ENCODE measurements at places on chromosomes 6 and 20. TPM values are rescaled to one million over a fixed set of nuclear protein-coding genes. Genes with fewer than 3 reads are reported as not detected.

The PRDM1 gene
- 3.8 TPM for total RNA-seq

The SAPCD1 gene
- total RNA-seq = 3.9 TPM

The CDH26 gene
- total RNA-seq = not detected

GRCh38 chr6:142009647-142010046 lies 123.1 kb upstream of the GJE1 start:
- DNase-seq = no peak

DNA sequence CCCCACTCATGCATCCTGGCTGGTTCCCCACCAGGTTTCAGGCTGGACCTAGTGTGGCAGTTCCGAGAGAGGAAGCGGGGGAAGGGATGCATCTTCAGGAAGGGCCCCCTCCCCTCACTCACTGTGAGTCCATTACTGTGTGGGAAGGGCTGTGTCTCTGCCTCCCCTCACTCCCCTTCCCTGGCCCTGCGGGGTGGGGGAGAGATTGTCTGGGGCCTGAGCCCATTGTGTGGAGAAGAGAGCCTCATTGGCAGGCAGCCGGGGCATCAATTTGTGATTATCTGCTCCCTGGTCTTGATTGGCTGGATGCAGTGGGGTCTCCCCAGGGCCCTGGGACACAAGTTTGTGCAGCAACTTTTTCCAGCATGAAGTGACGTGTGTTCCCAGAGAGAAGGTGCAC lies 4.1 kb upstream of the MYT1 start:
- no peak for DNase-seq

The CDSN gene
- not detected for total RNA-seq

The BPIFB2 gene
- not detected for total RNA-seq

The BPI gene
- total RNA-seq = not detected

DNA sequence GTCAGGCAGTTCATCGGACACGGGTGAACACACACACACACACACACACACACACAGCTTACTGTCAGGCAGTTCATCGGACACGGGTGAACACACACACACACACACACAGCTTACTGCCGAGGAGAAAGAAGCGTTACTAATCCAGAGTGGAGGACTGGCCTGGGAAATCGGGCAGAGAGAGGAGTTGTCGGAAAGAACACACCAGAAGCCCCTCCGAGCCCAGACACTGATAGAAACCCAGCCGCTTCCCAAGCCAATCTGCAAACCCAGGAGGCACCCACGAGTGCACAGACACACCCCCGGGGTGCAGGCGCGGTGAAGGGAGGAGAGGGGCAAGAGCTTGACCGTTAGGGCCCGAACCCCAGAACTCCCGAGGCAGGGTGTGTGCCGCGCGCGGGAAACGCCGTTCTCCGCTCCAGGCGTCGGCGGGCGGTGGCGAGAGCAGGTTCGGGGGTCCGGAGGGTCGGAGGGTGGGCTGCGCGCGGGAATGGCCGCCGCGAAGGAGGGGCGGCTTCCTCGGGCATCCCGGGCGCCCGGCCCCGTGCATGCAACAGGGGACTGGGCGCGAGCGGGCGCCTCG lies 636 bp downstream of the ELOVL2 start:
- DNase-seq = no peak

GRCh38 chr6:87393026-87393622 lies 14.6 kb upstream of the CFAP206 start:
- peak; percentile 56 for DNase-seq

DNA sequence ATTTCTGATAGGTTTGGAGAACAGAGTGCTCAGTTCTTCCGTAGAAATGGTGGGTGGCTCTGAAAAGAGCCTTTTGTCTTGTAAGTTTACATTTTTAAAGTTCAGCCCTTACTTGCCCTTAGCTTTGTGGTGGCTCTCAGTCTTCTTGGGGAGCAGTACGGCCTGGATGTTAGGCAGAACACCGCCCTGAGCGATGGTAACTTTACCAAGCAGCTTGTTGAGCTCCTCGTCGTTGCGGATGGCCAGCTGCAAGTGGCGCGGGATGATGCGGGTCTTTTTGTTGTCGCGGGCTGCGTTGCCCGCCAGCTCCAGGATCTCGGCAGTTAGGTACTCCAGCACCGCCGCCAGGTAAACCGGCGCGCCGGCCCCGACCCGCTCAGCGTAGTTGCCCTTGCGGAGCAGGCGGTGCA lies 19.5 kb downstream of the OR2B2 start:
- no peak for DNase-seq

GRCh38 chr20:32917191-32917950 lies 58.6 kb downstream of the EFCAB8 start:
- DNase-seq = no peak

GRCh38 chr6:166036316-166037095 lies 131.1 kb downstream of the TBXT start:
- DNase-seq = no peak

The EYS gene
- not detected for total RNA-seq

DNA sequence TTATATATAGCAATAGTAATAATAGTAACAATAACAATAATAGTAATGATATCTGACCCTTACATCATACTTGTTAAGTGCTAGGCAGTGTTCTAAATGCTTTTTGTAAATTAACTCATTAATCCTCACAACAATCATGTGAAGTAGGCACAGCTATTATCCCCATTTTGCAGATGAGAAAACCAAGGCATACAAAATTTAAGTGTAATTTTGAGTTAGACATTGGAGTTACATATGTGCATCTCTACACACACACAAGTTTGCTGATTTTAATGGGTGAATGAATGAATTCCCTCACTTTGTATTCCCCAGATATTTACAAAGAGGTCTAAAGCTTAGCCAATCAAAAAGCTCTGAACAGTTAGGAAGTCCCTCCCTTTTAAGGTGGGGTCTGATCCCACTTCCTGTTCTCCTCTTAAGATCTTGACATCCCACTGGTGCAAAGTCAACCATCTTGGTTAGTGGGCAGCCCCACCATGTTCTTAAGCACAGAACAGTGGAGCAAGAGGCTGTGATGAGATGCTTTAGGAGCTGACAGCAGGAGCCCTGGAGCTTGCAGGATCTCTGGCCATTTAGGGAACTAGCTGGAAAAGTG lies 85.3 kb upstream of the FOXP4 start:
- no peak for DNase-seq

The LY6G6C gene
- not detected for total RNA-seq
